ENCODE measurements at places on chromosomes 16 and 17.

- no peak for DNase-seq
Observed at GRCh38 chr17:67518876-67519275, 141.8 kb downstream of the PITPNC1 start.

GRCh38 chr16:19389246-19389645, 28.4 kb upstream of the TMC5 start:
- DNase-seq, result peak; percentile 57

DNA sequence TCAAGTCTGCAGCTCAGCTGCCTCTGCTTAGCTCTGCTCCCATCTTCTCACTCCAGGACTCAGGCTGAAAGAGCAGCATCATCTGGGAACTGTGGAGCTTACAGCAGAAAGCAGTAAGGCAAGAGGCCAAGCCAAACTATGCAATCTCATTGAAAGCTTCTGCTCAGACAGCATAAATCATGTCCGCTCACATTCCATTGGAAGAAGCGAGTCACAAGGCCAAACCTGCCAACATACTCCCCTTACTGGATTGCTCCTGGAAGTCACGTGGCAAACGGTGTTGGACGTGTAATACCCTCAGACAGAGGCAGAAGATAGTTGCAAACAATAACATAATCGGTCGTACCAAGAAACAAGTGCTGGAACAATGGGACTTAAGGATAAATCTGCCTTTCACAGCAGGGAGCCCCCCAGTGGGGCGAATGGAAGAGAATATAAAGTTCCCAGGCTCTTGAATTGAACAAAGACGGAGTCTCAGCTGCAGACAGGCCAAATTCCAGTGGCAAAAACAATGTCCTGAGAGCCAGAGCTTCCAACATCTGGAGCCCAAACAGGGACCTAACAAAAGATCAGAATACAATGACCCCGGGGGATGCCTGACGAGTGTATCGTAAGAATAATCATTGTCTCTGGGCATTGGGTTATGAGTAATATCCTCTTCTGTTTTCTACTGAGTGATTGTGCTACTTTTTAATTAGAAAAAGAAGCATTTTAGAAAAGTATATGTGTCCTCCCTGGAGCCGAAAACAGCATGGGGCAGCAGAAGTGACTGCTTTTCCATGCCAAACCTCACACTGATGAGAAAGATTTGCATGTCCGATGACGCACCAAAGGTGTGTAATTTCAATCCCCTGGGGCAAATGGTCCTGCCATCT, 68.4 kb downstream of the CMC2 start:
- DNase-seq, result peak; percentile 8

- no peak for DNase-seq
Observed at GRCh38 chr17:56756536-56756935, 77.2 kb downstream of the C17orf67 start.

DNA sequence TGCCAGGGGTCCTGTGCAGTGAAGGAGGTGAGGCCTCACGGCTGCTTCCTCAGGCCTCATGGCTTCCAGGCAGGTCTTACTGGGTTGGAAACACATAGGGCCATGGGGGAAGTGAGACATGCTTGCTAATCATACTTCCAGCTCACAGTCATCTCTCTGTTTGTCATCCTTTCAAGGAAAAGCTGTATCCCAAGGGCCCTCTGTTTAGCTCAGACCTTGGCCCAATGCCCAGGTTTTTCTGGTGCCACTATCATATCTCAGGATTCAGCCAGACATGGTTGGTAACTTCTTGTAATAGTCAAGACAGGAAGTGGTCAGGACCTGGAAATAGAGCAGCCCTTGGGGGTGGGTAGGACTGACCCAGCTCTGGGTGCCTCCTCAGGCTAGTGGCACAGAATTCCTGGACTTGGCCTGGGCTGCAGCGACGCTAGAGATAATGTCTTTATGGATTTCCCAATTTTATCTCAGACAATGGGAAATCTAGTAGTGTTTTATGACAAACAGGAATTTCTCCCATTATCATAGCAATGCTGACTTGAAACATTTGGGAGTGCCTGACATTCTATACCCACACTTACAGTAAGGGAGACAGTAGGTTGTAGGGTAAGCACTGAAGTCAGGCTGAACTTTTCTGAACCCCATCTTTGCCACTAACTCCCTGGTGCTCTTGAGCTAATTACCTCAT, 13.5 kb upstream of the ITGB3 start:
- DNase-seq, result no peak

- no peak for DNase-seq
Observed at GRCh38 chr16:81493755-81494433, 49.3 kb downstream of the CMIP start.

GRCh38 chr16:66859397-66860068, 15.3 kb downstream of the CA7 start:
- no peak for DNase-seq

DNA sequence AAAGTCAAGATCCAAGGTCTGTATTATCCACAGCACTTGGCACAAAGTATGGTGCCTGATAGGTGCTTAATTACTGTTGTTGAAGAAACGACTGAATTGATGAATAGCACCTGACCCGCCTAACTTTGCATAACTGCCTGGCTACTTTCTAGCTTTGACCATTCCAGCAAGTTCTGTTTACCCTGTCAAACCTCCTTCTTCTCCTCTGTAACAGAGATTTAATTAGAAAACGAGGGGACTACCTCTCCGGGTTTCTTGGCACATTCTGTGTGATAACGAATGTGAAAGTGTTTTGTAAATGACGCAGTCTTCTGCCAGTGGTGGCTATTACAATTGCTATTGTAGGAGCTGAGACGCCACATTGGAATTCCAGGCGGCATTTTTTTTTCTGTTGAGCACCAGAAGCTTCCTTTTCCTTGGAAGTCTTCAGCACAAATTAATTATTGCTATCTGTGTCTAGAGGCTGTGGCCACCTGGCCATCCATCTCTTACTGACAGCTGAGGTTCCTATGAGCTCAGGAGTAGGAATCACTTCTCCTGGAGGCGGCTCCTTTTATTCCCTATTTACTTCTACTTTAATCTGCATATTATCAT, 522.9 kb downstream of the HS3ST4 start:
- DNase-seq, result no peak

GRCh38 chr16:86772671-86773353, 194.5 kb downstream of the FOXL1 start:
- peak; percentile 54 for DNase-seq

Measured in nephron progenitor cell (in vitro differentiated cells).